Calu3 (cell line): ENCODE measurements at places on chromosomes 5 and 9. TPM values are rescaled to one million over a fixed set of nuclear protein-coding genes. Genes with fewer than 3 reads are reported as not detected.

MARVELD2 gene
- total RNA-seq, result 40.9 and 46.0 TPM in 2 replicates

TRIM36 gene
- 4.4 and 5.4 TPM in 2 replicates for total RNA-seq

TLR4 gene
- total RNA-seq, result 0.12 and 0.64 TPM in 2 replicates

LCN10 gene
- 0.33 and 1.9 TPM in 2 replicates for total RNA-seq

PURA gene
- 16.2 and 16.7 TPM in 2 replicates for total RNA-seq

GRIA1 gene
- total RNA-seq, result not detected in 2 replicates

GBGT1 gene
- total RNA-seq, result not detected in 2 replicates

PCDHGB6 gene
- 9.6 and 13.4 TPM in 2 replicates for total RNA-seq

PKD2L2 gene
- total RNA-seq, result not detected in 2 replicates

TAF11L10 gene
- total RNA-seq, result not detected in 2 replicates

GRCh38 chr5:932628-933250 lies 40.1 kb downstream of the TRIP13 start:
- no peak overlapping the region for H3K4me3 ChIP-seq
- H3K27ac ChIP-seq, result no peak overlapping the region
- no peaks in the 10 kb centered on the region for H3K4me1 ChIP-seq
- H3K36me3 ChIP-seq, result no peaks in the 10 kb centered on the region

GRCh38 chr5:95858661-95859595 lies 36.4 kb upstream of the GLRX start:
- H3K4me3 ChIP-seq, result peak overlapping the region; percentile 63
- H3K4me1 ChIP-seq, result peaks cover 48% of the 10 kb centered on the region
- peaks cover 12% of the 10 kb centered on the region for H3K36me3 ChIP-seq
- no peaks in the 10 kb centered on the region for H3K27me3 ChIP-seq
- H3K27ac ChIP-seq, result peak overlapping the region; percentile 80

DNA sequence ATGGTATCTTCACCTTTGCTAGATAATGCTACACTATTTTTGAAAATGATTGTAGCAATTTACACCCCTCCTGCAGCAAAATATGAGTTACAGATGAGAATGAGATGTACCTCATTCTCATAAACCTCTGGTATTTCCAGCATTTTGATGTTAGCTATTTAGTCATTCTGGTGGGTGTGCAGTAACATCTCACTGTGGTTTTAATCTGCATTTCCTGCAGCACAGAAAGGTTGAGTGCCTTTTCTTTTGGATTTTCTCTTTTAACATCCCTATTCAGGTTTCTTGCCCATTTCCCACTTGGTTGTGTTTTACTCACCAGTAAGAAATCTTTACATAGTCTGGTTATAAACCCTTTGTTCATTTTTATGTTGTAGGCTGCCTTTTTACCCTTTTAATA lies 206.2 kb downstream of the NR3C1 start:
- DNase-seq, result no peak
- no peak overlapping the region for H3K27ac ChIP-seq
- H3K36me3 ChIP-seq, result no peaks in the 10 kb centered on the region
- H3K4me1 ChIP-seq, result no peaks in the 10 kb centered on the region
- no peak overlapping the region for H3K4me3 ChIP-seq

- H3K27me3 ChIP-seq, result no peaks in the 10 kb centered on the region
- no peak overlapping the region for H3K4me3 ChIP-seq
- no peak overlapping the region for H3K27ac ChIP-seq
- H3K36me3 ChIP-seq, result peaks cover 13% of the 10 kb centered on the region
- no peak for DNase-seq
- H3K4me1 ChIP-seq, result peaks cover 21% of the 10 kb centered on the region
These were observed 25.1 kb upstream of the EEIG1 start for GRCh38 chr9:128005923-128006322.

- DNase-seq, result no peak
- no peak overlapping the region for H3K27ac ChIP-seq
- no peaks in the 10 kb centered on the region for H3K4me1 ChIP-seq
These were observed 32.9 kb downstream of the SLIT3 start for GRCh38 chr5:169268019-169268418.

GRCh38 chr5:159034083-159034824 lies 65.5 kb downstream of the EBF1 start:
- H3K36me3 ChIP-seq, result no peaks in the 10 kb centered on the region
- no peak overlapping the region for H3K27ac ChIP-seq
- peaks cover 49% of the 10 kb centered on the region for H3K27me3 ChIP-seq
- peaks cover 7% of the 10 kb centered on the region for H3K4me1 ChIP-seq
- no peak overlapping the region for H3K4me3 ChIP-seq

- no peak overlapping the region for H3K27ac ChIP-seq
- no peak overlapping the region for H3K4me3 ChIP-seq
- H3K27me3 ChIP-seq, result peaks cover 19% of the 10 kb centered on the region
- peaks cover 8% of the 10 kb centered on the region for H3K36me3 ChIP-seq
- no peak for DNase-seq
These were observed 1.1 kb upstream of the TLE4 start for GRCh38 chr9:79570448-79571308.

DNA sequence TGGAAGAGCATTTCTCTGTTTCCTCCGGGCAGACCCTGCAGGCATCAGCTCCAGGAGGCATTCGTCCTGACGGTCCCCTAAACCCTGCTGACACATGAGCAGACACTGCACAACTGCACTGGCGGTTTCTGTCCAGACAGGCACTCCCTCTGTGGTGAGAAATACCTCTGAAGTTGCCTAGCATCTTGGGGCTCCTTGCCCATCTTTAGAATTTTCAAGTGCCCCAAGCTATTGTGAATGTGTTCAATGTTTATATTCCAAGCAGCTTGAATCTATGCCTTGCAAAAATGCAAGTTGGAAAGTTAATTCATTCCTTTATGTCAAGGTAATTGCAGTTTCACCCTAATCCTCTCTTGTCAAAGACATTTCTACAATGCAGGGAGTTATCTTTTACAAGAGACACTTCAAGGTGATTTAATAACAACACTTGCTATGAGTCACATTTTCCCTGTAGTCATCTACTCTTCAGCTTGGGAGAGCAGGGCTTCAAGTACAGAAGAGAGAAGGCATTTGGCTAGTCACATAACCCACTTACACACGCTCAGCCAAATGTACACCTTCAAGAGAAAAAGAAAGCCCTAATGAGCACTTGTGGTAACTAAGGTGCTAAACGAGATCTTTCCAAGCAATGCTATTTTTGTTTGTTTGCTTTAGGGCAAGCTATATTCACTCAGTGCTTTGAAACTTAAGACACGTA lies 302.5 kb downstream of the MLLT3 start:
- H3K4me3 ChIP-seq, result no peak overlapping the region
- H3K36me3 ChIP-seq, result no peaks in the 10 kb centered on the region
- no peak overlapping the region for H3K27ac ChIP-seq

GRCh38 chr9:17824191-17824590 lies 245.3 kb downstream of the SH3GL2 start:
- DNase-seq, result no peak
- no peak overlapping the region for H3K4me3 ChIP-seq
- no peaks in the 10 kb centered on the region for H3K36me3 ChIP-seq
- peaks cover 15% of the 10 kb centered on the region for H3K4me1 ChIP-seq
- H3K27me3 ChIP-seq, result no peaks in the 10 kb centered on the region

GRCh38 chr9:136694163-136694871 lies 7.1 kb upstream of the AGPAT2 start:
- H3K27me3 ChIP-seq, result no peaks in the 10 kb centered on the region
- DNase-seq, result peak; percentile 73
- H3K4me1 ChIP-seq, result peaks cover 36% of the 10 kb centered on the region
- peaks cover 18% of the 10 kb centered on the region for H3K36me3 ChIP-seq

- H3K27me3 ChIP-seq, result no peaks in the 10 kb centered on the region
- no peak overlapping the region for H3K27ac ChIP-seq
- no peak for DNase-seq
- H3K4me1 ChIP-seq, result no peaks in the 10 kb centered on the region
- no peaks in the 10 kb centered on the region for H3K36me3 ChIP-seq
These were observed 265.7 kb upstream of the EDIL3 start for GRCh38 chr5:84650429-84650828.

DNA sequence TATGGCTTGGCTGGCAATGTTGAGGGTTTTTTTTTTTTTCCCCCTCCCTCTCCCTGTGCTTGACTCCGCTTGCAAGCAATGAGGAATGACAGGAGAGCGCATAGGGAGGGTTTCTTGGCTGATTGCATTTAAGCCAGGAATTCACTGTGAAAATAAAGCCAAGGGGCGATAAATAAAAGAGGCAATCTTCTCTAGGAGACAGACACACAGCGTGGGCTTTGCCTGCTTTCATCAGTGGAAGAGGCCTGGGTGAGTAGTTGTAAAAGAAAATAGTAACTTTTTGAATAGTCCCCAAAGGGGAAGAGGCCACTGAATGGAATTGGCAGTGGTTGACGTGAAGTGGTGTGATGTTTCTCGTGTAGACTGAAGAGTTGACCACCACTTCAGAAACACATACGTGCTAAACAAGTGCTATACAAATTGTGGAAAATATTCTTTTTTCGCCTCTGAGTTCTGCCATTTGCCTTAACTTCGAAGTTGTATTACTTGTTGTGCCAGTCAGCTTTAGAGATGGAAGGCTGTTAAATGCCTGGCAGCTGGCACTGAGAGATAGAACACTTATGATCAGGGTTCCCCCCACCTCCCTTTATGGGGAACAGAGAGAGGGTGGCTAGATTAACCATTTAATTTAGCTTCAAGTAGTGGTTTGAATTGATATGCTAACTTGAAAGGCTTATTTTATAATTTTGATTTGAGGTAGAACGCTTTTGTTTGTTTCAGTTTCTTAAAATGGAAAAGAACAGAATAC lies 3.0 kb downstream of the ZSWIM6 start:
- DNase-seq, result no peak
- H3K36me3 ChIP-seq, result peaks cover 57% of the 10 kb centered on the region
- H3K27ac ChIP-seq, result peak overlapping the region; percentile 83

DNA sequence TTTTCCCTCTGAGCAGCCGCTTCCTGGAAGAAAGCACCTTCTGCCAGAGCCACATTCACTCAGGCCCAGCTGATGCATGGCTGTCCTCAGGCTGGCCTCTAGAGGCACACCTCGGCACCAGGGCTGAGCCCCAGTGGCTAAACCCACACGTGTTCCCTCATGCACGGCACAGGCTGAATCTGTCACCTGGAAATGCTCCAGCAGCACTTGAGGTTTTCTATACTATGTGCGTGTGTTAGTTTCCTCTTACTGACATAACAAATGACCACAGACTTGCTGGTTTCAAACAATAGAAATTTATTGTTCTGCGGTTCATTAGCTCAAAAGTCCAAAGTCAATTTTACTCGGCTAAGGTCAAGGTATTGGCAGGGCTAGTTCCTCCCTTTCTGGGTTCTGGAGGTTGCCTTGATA lies 141.4 kb downstream of the LRRC70 start:
- no peaks in the 10 kb centered on the region for H3K4me1 ChIP-seq
- no peak overlapping the region for H3K4me3 ChIP-seq
- H3K27me3 ChIP-seq, result peaks cover 30% of the 10 kb centered on the region
- DNase-seq, result peak; percentile 46
- H3K27ac ChIP-seq, result no peak overlapping the region
- no peaks in the 10 kb centered on the region for H3K36me3 ChIP-seq

GRCh38 chr5:102715082-102715807 lies 39.9 kb upstream of the PAM start:
- H3K4me1 ChIP-seq, result peaks cover 35% of the 10 kb centered on the region
- H3K27ac ChIP-seq, result no peak overlapping the region
- no peaks in the 10 kb centered on the region for H3K36me3 ChIP-seq
- H3K27me3 ChIP-seq, result no peaks in the 10 kb centered on the region
- no peak overlapping the region for H3K4me3 ChIP-seq
- peak; percentile 13 for DNase-seq

DNA sequence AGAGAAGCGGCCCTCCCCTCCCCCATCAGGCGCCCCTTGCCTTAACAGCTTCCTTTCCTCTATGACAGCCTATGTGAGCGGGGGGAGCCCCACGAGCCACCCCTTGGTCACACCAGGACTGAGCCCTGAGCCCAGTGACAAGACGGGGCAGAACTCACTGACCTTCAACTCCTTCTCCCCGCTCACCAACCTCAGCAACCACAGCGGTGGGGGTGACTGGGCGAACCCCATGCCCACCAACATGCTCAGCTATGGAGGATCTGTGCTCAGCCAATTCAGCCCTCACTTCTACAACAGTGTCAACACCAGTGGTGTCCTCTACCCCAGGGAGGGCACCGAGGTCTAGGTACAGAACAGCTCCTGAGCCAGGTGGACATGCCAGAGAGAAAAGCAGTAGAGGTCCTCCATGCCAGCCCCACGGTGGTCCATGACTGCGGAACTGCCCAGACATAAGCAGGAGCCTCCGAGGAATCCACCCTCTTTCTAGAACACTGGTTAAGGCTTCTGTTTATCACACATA lies 2.6 kb downstream of the FOXI1 start:
- H3K4me3 ChIP-seq, result no peak overlapping the region
- H3K36me3 ChIP-seq, result no peaks in the 10 kb centered on the region
- H3K27ac ChIP-seq, result no peak overlapping the region
- peaks cover 46% of the 10 kb centered on the region for H3K27me3 ChIP-seq
- peaks cover 10% of the 10 kb centered on the region for H3K4me1 ChIP-seq

GRCh38 chr5:178392386-178392785 lies 159.8 kb upstream of the PHYKPL start:
- no peak overlapping the region for H3K4me3 ChIP-seq
- no peak overlapping the region for H3K27ac ChIP-seq
- no peaks in the 10 kb centered on the region for H3K4me1 ChIP-seq
- H3K36me3 ChIP-seq, result no peaks in the 10 kb centered on the region

GRCh38 chr5:16364910-16365309 lies 100.7 kb downstream of the ZNF622 start:
- no peak overlapping the region for H3K27ac ChIP-seq
- peaks cover 38% of the 10 kb centered on the region for H3K27me3 ChIP-seq
- H3K4me1 ChIP-seq, result no peaks in the 10 kb centered on the region

- H3K27me3 ChIP-seq, result no peaks in the 10 kb centered on the region
- H3K36me3 ChIP-seq, result no peaks in the 10 kb centered on the region
- no peak overlapping the region for H3K4me3 ChIP-seq
- no peaks in the 10 kb centered on the region for H3K4me1 ChIP-seq
- no peak for DNase-seq
- H3K27ac ChIP-seq, result no peak overlapping the region
These were observed 286.5 kb downstream of the KCTD16 start for GRCh38 chr5:144457160-144457559.

GRCh38 chr5:65923339-65923738 lies 3.0 kb upstream of the ERBIN start:
- peaks cover 42% of the 10 kb centered on the region for H3K36me3 ChIP-seq
- H3K4me1 ChIP-seq, result peaks cover 39% of the 10 kb centered on the region
- DNase-seq, result peak; percentile 24
- H3K27me3 ChIP-seq, result no peaks in the 10 kb centered on the region
- peak overlapping the region; percentile 93 for H3K27ac ChIP-seq
- peak overlapping the region; percentile 94 for H3K4me3 ChIP-seq

GRCh38 chr5:122155546-122155945 lies 26.2 kb downstream of the ZNF474 start:
- peaks cover 6% of the 10 kb centered on the region for H3K4me1 ChIP-seq
- H3K4me3 ChIP-seq, result no peak overlapping the region
- no peaks in the 10 kb centered on the region for H3K27me3 ChIP-seq
- no peaks in the 10 kb centered on the region for H3K36me3 ChIP-seq
- no peak overlapping the region for H3K27ac ChIP-seq

GRCh38 chr5:134122530-134122929 lies 8.0 kb downstream of the TCF7 start:
- peaks cover 41% of the 10 kb centered on the region for H3K36me3 ChIP-seq
- no peaks in the 10 kb centered on the region for H3K27me3 ChIP-seq
- no peak overlapping the region for H3K4me3 ChIP-seq
- no peak for DNase-seq
- H3K4me1 ChIP-seq, result peaks cover 12% of the 10 kb centered on the region
